ENCODE measurements at places on chromosomes 4 and X.
A peak's percentile ranks its signal among the peaks of the same experiment; 100 is the strongest.

DNA sequence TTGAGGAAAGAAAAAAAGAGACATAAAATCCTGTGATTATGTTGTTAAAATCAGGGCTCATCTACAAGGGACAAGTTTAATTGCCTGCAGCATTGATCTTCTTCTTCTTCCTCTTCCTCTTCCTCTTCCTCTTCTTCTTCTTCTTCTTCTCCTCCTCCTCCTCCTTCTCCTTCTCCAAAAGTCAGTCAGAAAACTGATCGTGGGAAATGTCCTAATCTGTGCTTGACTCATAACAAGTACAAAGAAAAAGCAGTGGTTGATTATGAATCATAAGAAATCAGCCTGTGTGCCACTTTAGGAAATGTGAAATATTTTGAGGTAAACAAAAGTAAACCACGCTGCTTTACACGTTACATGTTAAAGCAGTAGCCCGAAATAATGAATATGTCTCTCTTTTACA, 2.7 kb upstream of the ATP10D start:
- H3K4me1 ChIP-seq: peaks cover 11% of the 10 kb centered on the region
- H3K36me3 ChIP-seq: no peaks in the 10 kb centered on the region
- H3K27me3 ChIP-seq: no peaks in the 10 kb centered on the region

DNA sequence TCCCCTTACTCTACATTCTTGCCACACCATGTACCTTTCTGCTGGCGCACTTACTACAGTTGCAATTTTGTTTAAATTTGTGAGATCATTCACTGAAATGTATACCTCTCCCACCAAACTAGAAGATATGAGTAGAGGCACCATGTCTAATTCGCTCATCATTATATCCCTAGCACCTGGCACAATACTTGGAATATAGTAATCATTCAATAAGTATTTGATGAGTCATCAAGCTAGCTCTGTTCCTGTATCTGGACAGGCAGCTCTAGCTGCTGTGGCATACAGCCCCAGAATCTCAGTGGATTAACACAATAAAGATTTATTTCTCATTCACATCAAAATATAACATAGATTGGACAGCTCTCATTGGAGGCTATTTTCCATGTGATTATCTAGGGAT, 245.9 kb downstream of the IDS start:
- no peak overlapping the region for H3K27ac ChIP-seq
- H3K36me3 ChIP-seq: no peaks in the 10 kb centered on the region
- no peaks in the 10 kb centered on the region for H3K27me3 ChIP-seq
- DNase-seq: peak; percentile 15
- no peaks in the 10 kb centered on the region for H3K4me1 ChIP-seq

DNA sequence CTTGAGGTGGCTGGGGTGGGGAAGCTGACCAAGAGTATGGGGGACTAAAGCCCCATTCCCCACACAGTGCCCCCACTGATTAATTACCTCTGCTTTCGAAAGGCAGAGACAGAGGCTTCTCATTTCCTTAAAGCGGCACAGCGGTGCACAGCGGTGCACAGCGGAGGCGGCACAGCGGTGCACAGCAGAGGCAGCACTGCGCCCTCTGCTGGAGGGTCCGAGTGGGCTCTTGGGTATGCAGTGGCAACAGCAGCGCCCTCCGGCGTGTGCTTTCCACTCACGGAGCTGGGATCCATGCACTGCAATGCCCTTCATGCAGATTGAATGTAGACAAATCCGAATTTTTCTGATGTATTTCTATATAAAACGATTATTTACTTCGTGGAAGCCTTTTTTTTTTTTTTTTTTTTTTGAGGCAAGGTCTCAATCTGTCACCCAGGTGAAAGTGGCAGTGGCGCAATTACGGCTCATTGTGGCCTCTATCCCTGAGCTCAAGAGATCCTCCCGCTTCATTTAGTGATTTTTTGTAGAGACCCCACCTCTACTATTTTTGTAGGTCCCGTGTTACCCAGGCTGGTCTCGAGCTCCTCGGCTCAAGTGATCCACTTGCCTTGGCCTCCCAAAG, 19.7 kb upstream of the PRPS2 start:
- peak overlapping the region; percentile 59 for H3K4me3 ChIP-seq
- DNase-seq: peak; percentile 78
- H3K27me3 ChIP-seq: 0 out of 2 replicates have a peak, but pooled peaks cover 6% of the 10 kb centered on the region
- no peaks in the 10 kb centered on the region for H3K36me3 ChIP-seq
- no peak overlapping the region for H3K27ac ChIP-seq

GRCh38 chr4:155496294-155496626, 119.5 kb upstream of the MAP9 start:
- H3K27me3 ChIP-seq: no peaks in the 10 kb centered on the region
- no peaks in the 10 kb centered on the region for H3K4me1 ChIP-seq
- H3K36me3 ChIP-seq: no peaks in the 10 kb centered on the region
- no peak for DNase-seq
- H3K27ac ChIP-seq: no peak overlapping the region

DNA sequence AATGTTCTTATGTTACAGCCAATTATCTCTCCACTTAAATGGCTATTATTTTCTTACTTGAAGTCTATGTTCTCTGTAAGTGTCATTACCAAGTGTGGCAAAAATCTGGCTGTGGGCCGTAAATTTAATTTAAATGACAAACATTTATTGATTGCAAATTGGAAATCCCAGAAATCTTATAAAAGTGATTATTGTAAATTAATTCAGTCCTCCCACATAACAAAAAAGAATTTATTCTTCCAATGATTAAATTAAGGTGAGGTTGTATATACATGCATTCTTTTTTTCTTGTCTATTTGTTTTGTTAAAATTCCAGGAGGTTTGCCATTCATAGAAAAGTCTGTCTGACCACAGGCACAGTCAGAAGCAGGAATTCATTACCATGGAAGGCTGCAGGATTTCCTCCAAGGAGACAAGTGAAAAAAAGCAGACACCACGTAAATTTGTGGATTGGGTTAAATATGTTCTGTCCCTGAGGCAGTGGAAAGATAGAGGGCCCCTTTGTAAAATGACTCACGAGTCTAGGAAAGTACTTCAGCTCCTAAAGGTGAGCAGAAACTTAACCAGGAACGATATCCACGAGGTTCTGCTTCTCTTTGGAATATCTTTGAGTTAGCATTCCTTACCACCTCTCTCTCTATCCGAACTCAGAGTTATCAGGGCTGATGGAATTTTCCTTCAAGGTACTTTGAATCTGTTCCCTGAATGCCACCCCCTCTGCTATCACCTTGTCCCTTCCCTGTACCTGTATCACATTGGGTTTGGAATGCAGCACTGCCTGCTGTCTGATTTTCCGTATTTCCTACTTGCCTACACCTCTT, 10.7 kb downstream of the PPARGC1A start:
- H3K4me3 ChIP-seq: no peak overlapping the region
- H3K36me3 ChIP-seq: no peaks in the 10 kb centered on the region
- no peaks in the 10 kb centered on the region for H3K4me1 ChIP-seq
- DNase-seq: no peak
- H3K27ac ChIP-seq: no peak overlapping the region

DNA sequence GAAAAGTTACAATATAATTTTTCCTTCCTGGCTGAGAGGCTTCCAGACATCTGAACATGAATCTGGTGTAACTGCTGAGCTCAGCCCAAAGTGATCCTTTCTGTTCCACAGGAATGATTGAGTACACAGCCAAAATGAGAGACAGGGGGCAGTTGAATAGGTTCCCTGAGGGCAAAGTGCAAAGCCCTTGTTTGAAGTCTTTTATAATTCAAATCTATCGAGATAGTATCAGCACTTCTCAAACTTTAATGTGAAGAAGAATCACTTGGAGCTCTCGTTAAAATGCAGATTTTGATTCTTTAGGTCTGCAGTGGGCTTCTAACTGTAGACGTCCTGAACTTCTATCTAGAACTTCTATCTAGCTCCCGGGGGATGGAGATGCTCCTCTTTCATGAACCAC, 54.4 kb upstream of the BMP2K start:
- DNase-seq: no peak
- H3K27ac ChIP-seq: no peak overlapping the region
- no peaks in the 10 kb centered on the region for H3K4me1 ChIP-seq
- no peaks in the 10 kb centered on the region for H3K27me3 ChIP-seq

GRCh38 chr4:10620935-10621488, 63.6 kb downstream of the CLNK start:
- no peaks in the 10 kb centered on the region for H3K27me3 ChIP-seq
- H3K27ac ChIP-seq: no peak overlapping the region
- no peak for DNase-seq

GRCh38 chr4:1987296-1987695, 21.5 kb downstream of the NELFA start:
- H3K4me3 ChIP-seq: no peak overlapping the region
- DNase-seq: no peak
- H3K27ac ChIP-seq: no peak overlapping the region
- H3K4me1 ChIP-seq: no peaks in the 10 kb centered on the region

DNA sequence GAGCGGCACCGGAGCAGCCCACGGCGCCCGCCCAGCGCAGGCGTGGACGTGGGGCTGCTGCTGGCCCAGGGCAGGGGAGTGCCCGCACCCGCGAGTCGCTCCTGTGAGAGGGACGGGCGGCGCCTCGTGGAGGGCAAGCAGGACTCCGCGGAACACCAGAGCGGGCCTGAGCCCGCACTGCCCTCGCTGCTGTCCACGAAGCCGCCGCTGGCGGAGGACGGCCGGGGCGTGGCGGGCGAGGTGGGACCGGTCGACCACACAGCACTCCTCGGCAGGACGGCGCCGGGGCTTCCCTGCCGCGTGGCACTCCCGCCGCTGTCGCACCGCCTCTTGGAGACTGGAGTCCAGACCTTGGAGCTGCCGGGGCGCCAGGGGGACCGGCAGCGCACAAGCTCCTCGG, 29.0 kb downstream of the FAM53A start:
- no peaks in the 10 kb centered on the region for H3K4me1 ChIP-seq
- H3K27ac ChIP-seq: no peak overlapping the region
- H3K27me3 ChIP-seq: no peaks in the 10 kb centered on the region
- H3K4me3 ChIP-seq: no peak overlapping the region
- no peaks in the 10 kb centered on the region for H3K36me3 ChIP-seq

DNA sequence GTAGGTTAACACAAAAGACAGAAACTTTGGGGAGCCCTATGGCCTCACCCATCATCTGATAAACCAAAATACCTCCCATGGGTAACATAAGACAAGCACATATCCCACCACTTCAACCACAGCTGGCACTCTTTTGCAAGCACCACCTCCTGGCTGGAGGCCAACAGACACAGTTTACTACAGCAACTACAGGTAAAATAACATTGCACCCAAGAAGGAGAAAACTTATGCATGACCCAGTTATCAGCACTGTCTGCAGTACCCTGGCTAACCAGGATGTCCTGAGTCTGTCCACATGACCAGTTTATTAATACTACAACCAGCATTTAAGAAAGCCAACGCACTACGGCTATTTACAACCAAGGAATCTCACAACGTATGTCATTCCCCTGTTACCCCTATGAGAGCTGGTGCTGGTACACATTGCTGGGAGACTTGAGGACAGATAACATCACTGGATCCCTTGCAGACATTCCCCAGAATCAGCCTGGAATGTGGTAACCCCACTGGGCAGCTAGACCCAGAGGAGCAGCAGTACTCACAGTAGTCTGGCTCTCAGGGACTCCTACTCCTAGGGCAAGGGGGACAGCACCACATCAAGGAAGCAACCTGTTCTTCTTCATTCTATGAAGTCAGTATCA, 32.0 kb downstream of the ELF2 start:
- no peaks in the 10 kb centered on the region for H3K4me1 ChIP-seq
- H3K4me3 ChIP-seq: no peak overlapping the region
- H3K36me3 ChIP-seq: no peaks in the 10 kb centered on the region
- H3K27me3 ChIP-seq: no peaks in the 10 kb centered on the region

- no peaks in the 10 kb centered on the region for H3K36me3 ChIP-seq
- peaks cover 47% of the 10 kb centered on the region for H3K4me1 ChIP-seq
- DNase-seq: peak; percentile 40
Observed at GRCh38 chr4:53782458-53782845, 191.2 kb upstream of the LNX1 start.

- H3K4me3 ChIP-seq: peak overlapping the region; percentile 98
- no peaks in the 10 kb centered on the region for H3K36me3 ChIP-seq
- no peaks in the 10 kb centered on the region for H3K27me3 ChIP-seq
Observed at GRCh38 chr4:86594559-86595425, 677 bp downstream of the PTPN13 start.

GRCh38 chrX:126815806-126816205, 3.7 kb upstream of the PRR32 start:
- no peak overlapping the region for H3K4me3 ChIP-seq
- H3K27ac ChIP-seq: no peak overlapping the region
- H3K27me3 ChIP-seq: no peaks in the 10 kb centered on the region
- H3K36me3 ChIP-seq: no peaks in the 10 kb centered on the region

Data from PC-3 (cell line).